NCI-H1436 treated with DMSO at 0.1 percent for 48 hours (cell line): ENCODE measurements at places on chromosomes 1 and 21.

DNA sequence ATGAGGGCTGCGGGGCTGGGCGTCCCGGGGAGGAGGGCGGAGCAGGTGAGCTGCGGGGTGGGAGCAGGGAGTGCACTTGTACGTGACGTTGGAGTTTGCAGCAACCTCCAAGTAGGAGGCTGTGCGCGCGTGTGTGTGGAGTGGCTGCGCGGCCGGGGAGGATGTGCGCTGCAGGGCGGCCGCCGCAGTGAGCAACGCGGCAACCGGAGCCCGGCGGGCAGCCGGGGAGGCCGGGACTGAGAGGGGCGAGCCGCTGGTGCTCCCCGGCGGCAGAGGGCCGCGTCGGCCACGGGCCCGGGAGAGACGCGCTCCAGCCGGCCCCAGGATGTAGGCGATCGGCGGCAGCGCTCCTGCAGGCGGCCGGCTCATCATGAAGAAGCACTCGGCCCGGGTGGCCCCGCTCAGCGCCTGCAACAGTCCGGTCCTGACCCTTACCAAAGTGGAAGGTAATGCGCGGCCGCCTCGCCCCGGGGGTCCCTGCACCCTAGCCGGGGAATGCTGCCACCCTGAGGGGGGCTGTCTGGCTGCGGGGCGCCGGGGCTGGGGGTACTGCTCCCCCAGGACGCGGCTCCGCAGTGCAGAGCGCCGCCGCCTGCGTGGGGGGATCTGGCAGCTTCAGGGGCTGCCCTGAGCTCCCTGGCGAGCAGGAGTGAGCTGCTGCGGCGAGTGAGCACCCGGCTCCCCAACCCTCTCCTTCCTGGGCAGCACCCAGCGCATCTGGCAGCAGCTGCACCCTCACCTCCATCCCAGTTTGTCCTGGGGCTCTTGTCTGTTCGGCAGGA, 158.9 kb upstream of the COA6 start:
- no peak for DNase-seq

DNA sequence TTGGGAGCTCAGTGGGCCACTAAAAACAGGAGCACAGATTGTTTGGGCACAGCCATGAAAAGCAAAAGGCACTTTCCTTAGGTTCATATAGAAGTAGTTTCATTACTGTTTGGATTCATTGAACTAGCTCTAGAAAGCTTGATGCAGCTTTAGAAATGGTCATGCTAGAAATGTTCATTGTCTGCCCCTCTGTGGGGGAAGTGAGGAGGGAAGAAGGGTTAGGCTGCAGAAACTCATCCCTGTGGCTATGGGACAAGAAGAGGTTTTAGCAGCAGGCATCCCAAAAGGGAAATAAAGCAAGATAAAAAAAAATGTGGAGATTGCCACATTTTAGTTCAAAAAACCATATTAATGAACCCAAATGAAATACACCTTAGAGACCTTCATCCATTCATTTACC, 359.6 kb upstream of the PTBP2 start:
- DNase-seq: no peak

DNA sequence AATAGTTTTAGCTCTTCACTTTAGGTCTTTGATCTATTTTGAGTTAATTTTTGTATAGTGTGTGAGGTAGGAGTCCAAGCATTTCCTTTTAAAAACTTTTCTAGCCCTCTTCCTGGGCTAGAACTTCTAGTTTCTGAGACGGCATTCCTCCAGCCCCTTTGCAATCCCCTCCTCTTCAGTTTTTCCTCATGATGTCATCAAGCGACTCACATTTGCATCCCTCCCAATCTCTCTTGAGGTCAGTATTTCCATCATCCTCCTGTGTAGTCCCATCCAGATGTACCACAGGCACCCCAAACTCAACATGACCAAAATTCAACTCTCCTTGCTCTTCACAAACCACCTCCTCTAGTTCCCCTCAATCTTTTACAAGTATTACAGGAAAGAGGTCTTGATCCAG, 10.7 kb downstream of the HMGN2 start:
- DNase-seq: no peak

GRCh38 chr21:29293495-29293894, 5.2 kb upstream of the BACH1 start:
- DNase-seq: no peak

GRCh38 chr1:21754583-21754982, 28.4 kb downstream of the USP48 start:
- no peak for DNase-seq

DNA sequence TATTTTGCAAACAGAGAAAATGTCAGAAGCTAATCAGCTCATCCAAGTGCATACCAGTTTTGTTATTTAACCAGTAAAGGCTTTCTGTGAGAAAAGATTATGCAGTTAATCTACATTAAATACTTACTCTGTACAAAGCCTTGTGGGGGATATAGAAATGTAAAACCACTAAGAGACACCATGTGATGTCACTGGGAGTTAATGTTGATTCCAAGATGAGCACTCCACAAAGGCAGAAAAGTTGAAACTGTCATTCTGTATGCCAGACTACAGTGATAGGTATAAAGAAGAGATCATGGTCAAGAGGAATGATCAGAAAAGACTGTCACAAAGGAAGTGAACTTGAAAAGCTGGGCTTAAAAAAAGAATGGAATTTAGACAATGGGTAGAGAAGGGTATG, 100.3 kb upstream of the SGIP1 start:
- DNase-seq: no peak

DNA sequence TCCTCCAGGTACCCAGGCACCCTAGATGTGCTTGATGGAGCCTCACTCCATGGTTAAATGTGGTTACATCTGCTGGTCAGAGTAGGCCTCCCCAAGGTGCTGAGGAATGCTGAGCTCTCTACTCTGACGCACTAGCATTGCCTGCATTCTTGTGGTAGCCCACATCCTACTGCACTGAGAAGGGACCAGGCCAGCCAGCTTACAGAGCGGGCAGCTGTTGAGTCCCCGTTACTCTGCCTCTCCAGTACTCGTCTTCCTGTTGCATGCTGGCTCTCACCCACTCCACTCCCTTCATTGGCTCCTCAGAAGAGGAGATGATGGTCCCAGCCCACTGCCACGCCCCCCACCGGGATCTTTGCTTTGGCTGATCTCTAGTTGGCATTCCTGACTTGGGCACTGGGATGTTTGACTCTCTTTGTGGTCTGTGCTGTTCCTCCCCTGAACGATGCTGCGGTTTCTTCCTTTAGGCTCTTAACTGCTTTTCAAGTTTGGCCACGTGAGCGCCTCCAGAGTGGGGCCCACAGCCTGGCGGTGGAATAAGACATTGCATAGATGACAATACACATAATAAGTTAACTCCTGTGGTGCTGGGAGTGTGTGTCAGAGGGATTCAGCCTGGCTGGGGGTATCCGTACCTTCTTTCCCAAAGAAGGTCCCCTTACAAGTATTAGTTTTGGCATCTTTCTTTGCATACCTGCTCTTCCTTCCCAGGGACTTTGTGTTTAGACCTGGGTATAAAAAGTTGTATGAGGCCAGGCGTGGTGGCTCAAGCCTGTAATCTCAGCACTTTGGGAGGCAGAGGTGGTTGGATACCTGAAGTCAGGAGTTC, 18.6 kb downstream of the AZIN2 start:
- no peak for DNase-seq

GRCh38 chr1:87170157-87170556, 158.5 kb upstream of the LMO4 start:
- no peak for DNase-seq

GRCh38 chr1:10897981-10898728, 101.7 kb upstream of the CASZ1 start:
- no peak for DNase-seq

DNA sequence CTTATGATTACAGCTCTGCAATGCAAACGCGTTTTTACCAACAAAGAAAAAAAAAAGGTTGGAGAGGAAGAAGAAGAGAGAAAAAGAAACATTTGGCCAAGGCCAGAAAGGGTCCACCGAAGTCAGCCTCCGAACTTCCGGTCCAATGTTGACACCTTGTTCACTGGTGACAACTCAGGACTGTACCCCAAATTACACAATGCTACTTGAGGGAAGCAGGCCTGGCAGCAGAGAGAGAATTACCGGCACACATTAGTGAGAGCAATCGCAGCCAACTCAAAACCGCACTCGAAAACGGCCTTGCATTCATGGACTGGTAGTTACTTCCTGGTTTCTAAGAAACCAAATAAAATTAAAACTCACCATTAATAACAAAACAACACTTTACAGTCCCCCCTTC, 652.5 kb downstream of the KIF26B start:
- DNase-seq: peak; percentile 41

- no peak for DNase-seq
Measured at GRCh38 chr1:17250601-17251000, 1.7 kb downstream of the PADI3 start.

- DNase-seq: no peak
Measured at GRCh38 chr1:156122519-156123355, 8.2 kb downstream of the LMNA start.

- DNase-seq: no peak
Measured at GRCh38 chr1:16612332-16613172, 812 bp downstream of the NBPF1 start.

DNA sequence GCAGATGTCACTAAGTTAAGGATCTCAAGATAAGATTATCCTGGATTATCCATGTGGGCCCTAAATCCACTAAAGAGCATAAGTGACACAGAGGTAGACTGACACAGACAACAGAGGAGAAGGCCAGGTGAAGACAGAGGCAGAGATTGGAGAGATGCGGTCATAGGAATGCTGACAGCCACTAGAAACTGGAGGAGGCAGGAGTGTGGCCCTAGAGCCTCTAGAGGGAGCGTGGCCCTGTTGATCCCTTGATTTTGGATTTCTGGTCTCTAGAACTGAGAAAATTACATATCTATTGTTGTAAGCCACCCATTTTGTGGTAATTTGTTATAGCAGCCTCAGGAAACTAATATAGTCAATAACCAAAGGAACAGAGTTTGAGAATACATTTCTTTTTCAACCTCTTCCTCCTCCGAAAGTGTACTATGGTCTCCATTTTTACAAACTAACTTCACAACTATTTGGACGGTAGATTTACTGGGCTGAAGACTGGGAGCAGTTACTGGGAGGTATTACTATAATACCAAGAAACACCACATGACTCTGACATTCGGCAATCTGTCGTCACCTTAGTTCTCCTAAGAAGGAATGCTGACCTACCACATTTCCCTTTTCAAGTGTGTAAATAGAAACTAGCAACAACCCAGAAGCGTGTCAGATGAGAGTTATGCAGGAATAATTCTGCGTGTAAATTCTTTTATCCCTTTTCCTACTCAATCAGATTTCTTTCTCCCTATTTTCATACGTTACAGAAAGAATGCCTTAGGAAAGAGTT, 116.0 kb upstream of the ZNHIT6 start:
- DNase-seq: no peak

DNA sequence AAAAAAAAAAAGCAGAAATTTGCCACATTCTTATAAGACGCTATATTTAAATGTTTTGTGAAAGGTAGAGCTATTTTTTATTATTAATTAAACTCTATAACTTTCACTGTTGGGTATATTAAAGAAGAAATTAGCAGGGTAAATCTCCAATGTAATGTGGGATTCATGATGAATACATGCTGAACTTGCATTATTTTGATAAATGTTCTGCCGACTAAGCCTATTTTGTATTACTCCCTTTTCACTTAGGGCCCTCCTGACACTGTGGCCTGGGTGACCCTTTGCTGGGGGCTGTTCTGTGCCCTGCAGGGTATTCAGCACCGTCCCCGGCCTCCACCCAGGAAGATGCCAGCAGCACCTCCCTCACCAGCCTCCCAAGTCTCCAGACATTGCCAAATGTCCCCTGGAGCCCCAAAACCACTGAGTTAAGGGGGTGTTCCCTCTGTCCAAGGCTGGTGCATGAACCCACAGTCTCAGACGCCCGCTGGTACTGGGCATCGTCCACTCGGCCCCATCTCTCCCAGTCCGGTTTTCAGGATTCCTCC, 22.5 kb downstream of the RSPH1 start:
- no peak for DNase-seq

DNA sequence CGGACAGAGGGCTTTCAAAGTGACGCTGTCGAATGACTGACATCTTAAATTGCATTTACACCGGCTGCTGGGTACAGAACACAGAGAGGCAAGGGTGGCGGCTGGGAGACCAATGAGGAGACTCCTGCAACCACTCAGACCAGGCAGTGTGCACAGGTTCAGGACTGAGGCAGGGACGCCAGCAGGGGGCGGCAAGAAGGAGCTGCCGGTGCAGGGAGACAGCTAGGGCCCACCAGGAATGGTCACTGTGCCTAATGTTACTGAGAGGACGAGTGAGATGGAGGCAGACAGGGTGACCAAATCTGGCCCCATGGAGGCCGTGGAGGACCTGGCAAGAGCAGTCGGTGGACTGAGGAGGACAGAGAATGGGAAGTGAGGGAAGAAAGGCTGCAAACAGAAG, 23.5 kb downstream of the GLIS1 start:
- DNase-seq: no peak

GRCh38 chr21:38307771-38308531, 51.2 kb downstream of the KCNJ15 start:
- no peak for DNase-seq

DNA sequence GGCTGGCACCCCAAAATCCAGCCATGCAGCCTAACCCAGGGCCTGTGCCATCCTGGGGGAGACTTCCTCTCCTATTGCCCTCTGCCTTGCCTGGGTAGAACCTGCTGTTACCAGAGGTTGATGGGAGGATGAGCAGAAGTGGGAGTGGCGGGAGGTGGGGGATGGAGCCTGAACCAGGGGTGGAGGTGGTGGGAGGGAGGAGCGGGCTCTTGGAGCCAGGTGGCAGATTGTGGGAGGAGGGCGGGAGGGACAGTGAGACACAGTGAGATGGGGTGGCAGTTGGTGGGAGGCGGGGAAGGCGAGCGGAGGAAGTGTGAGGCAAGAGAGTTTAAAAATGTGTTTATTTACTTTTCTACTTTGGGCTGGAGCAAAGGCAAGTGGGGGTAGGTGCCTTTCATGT, 87.3 kb downstream of the KCNJ6 start:
- DNase-seq: no peak

- no peak for DNase-seq
Measured at GRCh38 chr1:245463392-245464165, 308.8 kb downstream of the KIF26B start.

DNA sequence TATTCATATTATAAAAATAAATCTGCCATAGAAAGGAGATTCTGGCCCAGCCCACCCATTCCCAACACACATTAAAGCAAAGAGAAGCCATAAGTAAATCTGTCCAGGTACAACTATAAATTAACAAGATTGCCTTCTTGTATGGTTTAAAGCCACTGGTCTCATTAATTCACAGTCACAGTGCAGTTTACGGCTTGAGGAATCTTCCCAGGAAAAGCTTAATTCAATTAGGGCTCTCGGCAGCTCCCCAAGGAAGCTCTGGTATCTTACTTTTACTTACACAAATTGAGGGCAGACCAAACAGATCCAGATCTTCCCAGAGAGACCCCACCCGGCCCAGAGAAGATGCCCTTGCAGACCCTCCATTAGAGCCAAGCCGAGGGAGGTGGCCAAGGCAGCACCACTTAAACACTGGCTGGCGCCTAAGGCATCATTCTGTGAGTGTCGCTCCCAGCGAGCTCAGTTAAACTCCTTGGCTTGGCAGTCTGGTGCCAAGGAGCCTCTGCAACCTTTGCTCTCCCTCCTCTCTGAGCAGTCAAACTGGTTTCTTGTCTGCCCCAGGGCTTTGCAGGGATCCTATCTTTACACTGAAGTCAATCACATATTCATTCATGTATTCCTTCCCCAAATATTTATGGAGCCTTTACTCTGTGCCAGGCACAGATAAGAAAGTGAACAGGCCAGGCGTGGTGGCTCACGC, 10.7 kb downstream of the SLC9A1 start:
- no peak for DNase-seq

GRCh38 chr1:15260418-15261154, 13.6 kb downstream of the FHAD1 start:
- DNase-seq: no peak

GRCh38 chr1:50251702-50252101, 143.0 kb downstream of the ELAVL4 start:
- DNase-seq: no peak

- DNase-seq: no peak
Measured at GRCh38 chr1:183331091-183331742, 87.0 kb downstream of the NMNAT2 start.
